Fibroblast of villous mesenchyme (primary cell): ENCODE measurements at places on chromosomes 12 and 14. TPM values are rescaled to one million over a fixed set of nuclear protein-coding genes. Genes with fewer than 3 reads are reported as not detected.

Gene TSPAN11
- total RNA-seq: 0.32 and 0.43 TPM in 2 replicates

Gene KLRG1
- 0.32 and 0.43 TPM in 2 replicates for total RNA-seq

Gene LRRC43
- 1.6 and 1.7 TPM in 2 replicates for total RNA-seq

Gene A2M
- total RNA-seq: 14.7 and 20.9 TPM in 2 replicates

Gene CCDC196
- not detected in 2 replicates for total RNA-seq

Gene DLK1
- not detected in 2 replicates for total RNA-seq

Gene KMT2D
- 32.2 and 37.1 TPM in 2 replicates for total RNA-seq

Gene ASIC1
- 1.3 and 1.6 TPM in 2 replicates for total RNA-seq

Gene RPL10L
- 0.43 TPM in 1 of 2 replicates, not detected in the other for total RNA-seq

Gene GLI1
- total RNA-seq: 0.86 and 1.9 TPM in 2 replicates

Gene HOXC9
- 0.86 and 7.4 TPM in 2 replicates for total RNA-seq

Gene MORN3
- 0.32 TPM in 1 of 2 replicates, not detected in the other for total RNA-seq

Gene PRH2
- total RNA-seq: 0.32 and 0.43 TPM in 2 replicates

Gene SLC2A13
- 16.4 and 18.7 TPM in 2 replicates for total RNA-seq

Gene ADCY4
- 4.2 and 18.1 TPM in 2 replicates for total RNA-seq

Gene LRP1-AS
- total RNA-seq: not detected in 2 replicates

Gene SLC17A8
- not detected in 2 replicates for total RNA-seq

Gene FAM181A
- not detected in 2 replicates for total RNA-seq

Gene ATXN7L3B
- 17.7 and 23.7 TPM in 2 replicates for total RNA-seq

Gene SERPINA6
- total RNA-seq: not detected in 2 replicates

Gene NPAS3
- total RNA-seq: 0.86 and 0.97 TPM in 2 replicates

Gene TRPV4
- 0.43 and 0.97 TPM in 2 replicates for total RNA-seq

Gene PRIMA1
- total RNA-seq: not detected in 2 replicates

Gene SETD1B
- 4.7 and 5.2 TPM in 2 replicates for total RNA-seq

Gene TAS2R30
- total RNA-seq: 7.4 and 9.1 TPM in 2 replicates
